CD4-positive, alpha-beta T cell (primary cell): ENCODE measurements at places on chromosomes 6 and 20.

GRCh38 chr6:129576456-129576855 is 133.5 kb downstream of the ARHGAP18 start:
- no peaks in the 10 kb centered on the region for H3K27me3 ChIP-seq
- H3K36me3 ChIP-seq = no peaks in the 10 kb centered on the region
- no peak for DNase-seq
- H3K27ac ChIP-seq = no peak overlapping the region

DNA sequence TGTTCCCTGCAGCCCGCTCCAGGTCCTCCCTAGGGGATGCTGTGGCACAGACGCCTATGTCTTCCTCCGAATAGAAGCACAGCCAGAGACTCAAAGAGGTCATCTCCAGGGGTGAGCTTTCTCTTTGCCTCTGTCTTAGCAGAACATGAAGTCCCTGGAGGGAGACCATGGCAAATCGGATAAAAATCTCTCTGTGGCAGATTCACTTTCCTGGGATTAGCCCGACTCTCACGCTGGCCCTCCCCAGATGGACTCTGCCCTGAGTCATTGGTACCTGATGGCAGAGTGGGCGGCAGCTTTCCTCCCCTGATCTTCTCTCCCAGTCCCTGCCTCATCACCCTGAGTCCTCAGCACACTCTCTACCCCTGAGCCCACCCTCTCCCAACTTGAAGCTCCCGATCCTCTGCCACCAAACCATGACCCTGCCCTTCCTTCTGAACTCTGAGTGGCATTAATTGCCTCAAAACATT is 58.0 kb upstream of the CCDC167 start:
- no peaks in the 10 kb centered on the region for H3K36me3 ChIP-seq
- DNase-seq = no peak

- no peaks in the 10 kb centered on the region for H3K4me1 ChIP-seq
- no peak for DNase-seq
- H3K27ac ChIP-seq = no peak overlapping the region
- no peaks in the 10 kb centered on the region for H3K36me3 ChIP-seq
- no peaks in the 10 kb centered on the region for H3K27me3 ChIP-seq
- H3K4me3 ChIP-seq = no peak overlapping the region
Observed at GRCh38 chr6:66948106-66948505, 1241.1 kb upstream of the EYS start.

DNA sequence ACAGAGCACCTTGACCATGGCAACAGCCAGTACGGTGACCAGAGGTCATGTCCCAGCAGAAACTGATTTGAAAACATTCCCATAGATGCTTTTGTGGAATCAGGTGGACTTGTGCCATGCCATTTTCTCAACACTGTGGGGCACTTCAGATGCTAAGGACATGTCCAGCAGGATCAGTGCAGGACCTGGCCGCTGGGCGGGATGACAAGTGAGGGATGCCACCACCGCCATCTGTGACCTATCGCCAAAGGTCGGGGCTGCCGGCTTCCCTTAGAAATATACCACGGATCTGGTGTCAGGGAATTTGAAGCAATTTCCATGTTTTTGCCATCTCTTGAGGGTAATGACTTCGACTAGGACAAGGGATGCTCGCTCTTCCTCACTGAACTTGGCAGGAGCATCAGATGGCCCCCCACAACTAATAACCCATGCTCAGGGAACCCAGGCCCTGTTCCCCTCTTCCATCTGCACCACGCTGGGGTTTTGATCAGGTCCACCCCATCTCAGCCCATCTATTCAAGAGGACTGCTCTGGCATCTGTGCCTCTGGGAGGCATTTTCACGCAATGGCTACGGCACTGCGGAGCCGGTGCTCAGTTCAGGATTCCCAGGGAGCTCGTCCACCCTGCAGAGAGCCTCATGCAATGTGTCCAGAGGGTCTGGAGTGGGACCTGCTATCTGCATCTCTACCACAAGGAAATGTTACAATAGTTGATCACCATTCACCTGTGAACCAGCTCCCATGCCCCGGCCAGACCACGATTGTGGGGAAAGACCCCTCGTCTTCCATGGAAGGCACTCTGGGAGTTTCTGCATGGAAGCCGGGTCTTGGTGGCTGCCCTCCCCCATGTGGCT is 302.6 kb downstream of the TAF4 start:
- H3K27me3 ChIP-seq = no peaks in the 10 kb centered on the region
- H3K36me3 ChIP-seq = no peaks in the 10 kb centered on the region
- DNase-seq = no peak
- H3K27ac ChIP-seq = no peak overlapping the region
- no peaks in the 10 kb centered on the region for H3K4me1 ChIP-seq
- no peak overlapping the region for H3K4me3 ChIP-seq

- H3K4me1 ChIP-seq = peaks cover 48% of the 10 kb centered on the region
- H3K4me3 ChIP-seq = peak overlapping the region; percentile 81
- no peaks in the 10 kb centered on the region for H3K27me3 ChIP-seq
- H3K36me3 ChIP-seq = peaks cover 43% of the 10 kb centered on the region
- no peak for DNase-seq
Observed at GRCh38 chr20:2652724-2653555, 508 bp downstream of the NOP56 start.
